Astrocyte of the hippocampus (primary cell): ENCODE measurements at places on chromosomes 7 and 10.
A peak's percentile ranks its signal among the peaks of the same experiment; 100 is the strongest.

GRCh38 chr7:24882989-24883621, 96.9 kb downstream of the OSBPL3 start:
- peak; percentile 78 for DNase-seq

- peak; percentile 91 for DNase-seq
Measured at GRCh38 chr10:88952647-88953111, at the start of gene ACTA2. Gene ACTA2 (minus strand): TSS chr10:88952773. CDS start chr10:88948930, 3,843 bp downstream.

DNA sequence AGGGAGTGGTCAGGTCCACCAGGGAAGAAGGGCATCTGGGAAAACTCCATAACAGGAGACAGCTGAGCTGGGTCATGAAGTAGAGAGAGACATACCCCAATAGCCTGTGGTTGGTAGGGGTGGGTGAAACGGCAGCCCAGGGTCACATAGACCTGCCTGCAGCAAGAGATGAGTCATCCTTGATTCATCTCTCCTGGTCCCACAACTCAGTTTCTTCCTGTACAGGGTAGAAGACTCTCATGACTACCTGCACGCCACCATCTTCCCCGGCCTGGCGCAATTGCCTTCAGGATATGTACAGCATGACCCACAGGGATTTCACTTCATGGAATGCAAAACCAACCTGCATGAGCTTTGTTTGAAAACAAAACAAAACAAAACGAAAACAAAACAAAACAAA, 45.1 kb upstream of the ADAM12 start:
- DNase-seq, result peak; percentile 16

- DNase-seq, result no peak
Measured at GRCh38 chr7:91247500-91247899, 16.7 kb upstream of the FZD1 start.

- DNase-seq, result no peak
Measured at GRCh38 chr10:3331690-3332230, 159.2 kb upstream of the PITRM1 start.

DNA sequence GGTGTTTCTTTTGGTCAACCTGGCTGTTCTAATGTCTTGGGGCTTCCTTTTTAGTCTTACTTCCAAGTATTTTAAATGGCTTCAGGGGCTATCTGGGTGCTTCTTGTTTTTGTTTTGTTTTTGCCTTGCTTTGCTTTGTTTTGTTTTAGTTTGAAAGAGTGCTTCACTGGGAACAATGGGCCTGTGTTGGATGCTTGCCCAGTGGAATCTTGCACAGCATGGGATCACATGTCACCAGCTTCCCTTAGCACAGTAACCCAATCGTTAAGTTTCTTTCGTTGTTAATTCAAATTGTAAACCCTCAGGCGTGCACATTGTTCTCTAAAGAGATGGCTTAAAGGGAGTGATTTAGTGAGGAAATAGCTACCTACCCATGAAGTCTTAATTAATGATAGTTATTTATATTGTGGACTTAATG, 8.9 kb downstream of the COL17A1 start:
- peak; percentile 77 for DNase-seq

DNA sequence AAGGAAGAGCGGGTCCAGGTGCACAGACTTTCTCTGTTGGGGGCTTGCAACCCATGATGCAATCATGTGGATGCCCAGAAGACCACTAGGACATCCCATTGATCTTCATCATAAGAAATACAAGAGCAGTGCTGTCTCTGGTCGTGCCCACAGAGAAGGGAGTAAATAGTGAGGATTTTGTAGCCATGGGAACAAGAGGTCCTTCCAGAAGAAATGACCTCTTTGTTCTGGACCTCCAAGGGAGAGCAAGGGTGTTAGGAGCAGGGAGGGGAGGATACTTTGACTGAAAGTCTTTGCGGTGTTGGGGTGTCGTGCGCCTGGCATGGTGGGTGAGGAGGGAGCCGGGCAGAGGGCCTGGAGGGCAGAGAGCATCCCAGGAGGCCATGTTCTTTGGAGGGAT, 55.0 kb upstream of the EN2 start:
- DNase-seq, result no peak

- no peak for DNase-seq
Measured at GRCh38 chr10:107033799-107034422, 130.6 kb downstream of the SORCS1 start.

GRCh38 chr7:26856176-26856985, 8.0 kb downstream of the SKAP2 start:
- no peak for DNase-seq

DNA sequence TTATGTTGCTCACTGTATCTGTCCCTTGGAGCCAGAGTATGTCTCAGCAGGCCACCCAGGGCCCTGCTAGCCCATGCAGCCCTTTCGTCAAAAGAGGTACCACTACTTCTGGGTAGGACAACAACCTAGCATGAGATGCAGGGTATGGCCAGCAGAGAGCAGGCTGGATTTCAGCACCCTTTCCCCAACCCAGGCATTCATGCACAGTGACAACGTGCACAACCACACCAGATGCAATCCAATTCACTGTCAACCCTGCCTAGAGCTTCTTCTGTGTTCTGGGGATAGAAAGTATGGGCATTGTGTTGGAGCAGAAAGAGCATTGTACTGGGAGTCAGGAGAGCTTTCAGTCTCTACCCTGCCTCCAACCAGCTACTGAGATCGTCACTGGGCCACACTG, 37.9 kb downstream of the JAZF1 start:
- DNase-seq, result no peak

DNA sequence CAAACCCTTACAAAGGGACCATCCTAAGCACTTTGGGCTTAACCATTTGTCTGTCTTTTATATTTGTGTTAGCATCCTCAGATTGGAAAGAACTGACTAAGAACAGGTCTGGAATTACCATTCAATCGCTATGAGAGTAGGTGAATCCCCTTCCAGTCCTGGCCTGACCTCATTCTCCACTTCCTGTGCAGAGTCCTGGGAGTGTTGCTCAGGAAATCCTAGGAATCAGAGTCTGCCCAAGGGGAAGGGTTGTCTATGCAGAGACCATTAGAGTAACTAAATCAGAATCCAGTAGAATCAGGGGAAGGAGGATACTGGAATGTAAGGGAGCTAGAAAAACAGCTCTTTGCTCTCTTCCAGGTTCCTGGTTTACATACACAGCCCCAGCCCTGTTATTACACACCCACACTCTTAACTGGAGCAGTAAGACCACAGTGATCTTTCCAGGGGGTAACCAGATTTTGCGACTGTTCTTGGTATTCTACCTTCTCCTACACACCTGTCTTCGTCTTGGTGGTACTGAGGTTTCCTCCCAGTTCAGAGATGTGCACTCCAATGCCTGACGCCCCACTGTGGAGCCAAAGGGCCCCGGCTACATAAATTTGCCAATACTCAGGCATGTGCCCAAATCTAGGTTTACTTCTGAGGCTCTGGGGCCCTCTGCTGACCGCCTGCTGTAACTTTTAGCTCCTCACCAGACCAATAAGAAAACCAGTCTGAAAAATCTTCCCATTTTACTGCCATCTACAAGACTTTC, 103.7 kb downstream of the RNF216 start:
- DNase-seq, result peak; percentile 83

DNA sequence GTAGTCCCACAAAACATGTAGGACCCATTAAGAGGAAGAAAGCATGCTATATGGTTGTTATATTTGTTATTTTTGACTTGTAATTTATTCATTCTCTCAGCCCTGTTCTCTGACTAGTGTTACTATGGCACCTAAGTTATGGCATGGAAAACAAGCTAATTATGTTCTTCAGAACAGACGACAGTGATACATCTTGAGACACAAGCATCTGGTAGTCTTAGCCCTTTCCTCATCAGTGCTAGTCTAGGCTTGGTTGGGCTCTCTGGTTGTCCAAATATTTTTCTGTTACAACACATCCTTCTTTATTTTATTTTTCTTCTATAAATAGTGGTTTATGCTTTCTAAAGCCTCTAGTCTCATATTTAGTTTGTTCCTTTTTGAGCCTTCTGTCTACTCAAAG, 308.3 kb upstream of the KAT6B start:
- no peak for DNase-seq

GRCh38 chr7:105270117-105270516, 118.6 kb downstream of the SRPK2 start:
- DNase-seq, result no peak

- peak; percentile 56 for DNase-seq
Measured at GRCh38 chr10:61608255-61609033, 54.3 kb upstream of the CABCOCO1 start.

DNA sequence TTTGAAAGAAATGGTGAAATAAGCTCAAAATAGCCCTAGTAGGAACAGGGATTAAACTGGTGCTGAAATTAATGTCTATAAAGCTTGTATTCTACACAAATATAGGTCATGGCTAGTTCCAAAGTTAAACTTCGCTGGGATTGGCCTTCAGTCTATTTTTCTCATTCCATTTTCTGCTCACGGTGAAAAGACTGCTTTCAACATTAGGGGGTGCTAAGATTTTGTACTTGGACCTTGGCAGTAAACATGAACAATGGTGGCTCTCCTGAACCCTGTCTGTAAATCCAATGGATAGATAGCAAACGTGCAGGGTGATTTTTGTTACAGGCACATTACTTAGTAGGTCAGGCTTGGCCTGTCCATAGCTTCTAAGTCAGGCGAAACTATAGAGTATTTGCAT, 36.0 kb upstream of the RSU1 start:
- DNase-seq, result peak; percentile 70

GRCh38 chr7:104640506-104640905, 312.1 kb downstream of the LHFPL3 start:
- DNase-seq, result no peak

DNA sequence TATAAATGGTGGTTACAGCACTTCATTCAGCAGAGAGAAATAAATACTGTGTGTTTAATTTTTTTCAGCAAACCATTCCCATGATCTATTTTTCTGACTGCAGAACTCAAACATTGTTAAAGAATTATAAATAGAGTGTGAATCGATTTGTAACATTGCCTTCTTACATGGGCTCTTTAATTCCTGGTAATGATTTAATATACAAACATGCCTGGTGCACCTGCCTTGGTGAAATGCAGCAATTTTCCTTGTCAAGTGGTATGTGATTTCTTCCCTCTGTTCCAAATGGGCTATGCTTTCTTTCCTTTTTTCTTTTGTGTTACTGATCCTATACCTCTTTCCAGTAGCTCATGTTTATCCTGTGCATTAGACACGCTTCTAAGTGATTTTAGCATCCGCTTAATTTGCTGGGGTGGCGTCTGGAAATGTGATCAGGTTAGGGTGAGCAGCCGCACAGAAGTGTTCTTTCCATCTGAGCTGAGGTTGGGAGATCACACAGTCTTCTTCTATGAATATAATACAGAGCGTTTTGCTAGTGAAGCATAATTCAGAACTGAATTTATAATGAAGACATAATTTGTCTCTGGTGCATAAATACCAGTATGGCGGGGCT, 94.3 kb upstream of the ITGB1 start:
- DNase-seq, result no peak

DNA sequence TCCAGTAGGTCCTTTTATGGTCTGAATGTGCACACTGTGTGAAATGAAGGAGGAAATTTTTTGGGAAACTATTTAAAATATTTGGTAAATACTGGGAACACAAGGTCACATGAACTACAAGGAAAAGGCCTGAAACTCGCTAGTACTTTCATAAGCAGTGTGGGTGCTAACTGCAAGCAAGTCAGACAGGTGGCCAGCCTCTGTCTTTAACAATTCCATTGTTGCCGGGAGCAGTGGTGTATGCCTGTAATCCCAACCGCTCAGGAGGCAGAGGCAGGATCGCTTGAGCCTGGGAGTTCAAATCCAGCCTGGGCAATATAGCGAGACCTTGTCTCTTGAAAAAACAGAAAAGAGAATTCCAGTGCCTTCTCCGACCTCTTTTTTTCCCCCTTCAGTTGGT, 37.5 kb downstream of the SMURF1 start:
- DNase-seq, result no peak

- DNase-seq, result no peak
Measured at GRCh38 chr10:80585812-80586211, 48.1 kb downstream of the SH2D4B start.

- DNase-seq, result no peak
Measured at GRCh38 chr10:89684604-89685003, 16.8 kb upstream of the KIF20B start.

DNA sequence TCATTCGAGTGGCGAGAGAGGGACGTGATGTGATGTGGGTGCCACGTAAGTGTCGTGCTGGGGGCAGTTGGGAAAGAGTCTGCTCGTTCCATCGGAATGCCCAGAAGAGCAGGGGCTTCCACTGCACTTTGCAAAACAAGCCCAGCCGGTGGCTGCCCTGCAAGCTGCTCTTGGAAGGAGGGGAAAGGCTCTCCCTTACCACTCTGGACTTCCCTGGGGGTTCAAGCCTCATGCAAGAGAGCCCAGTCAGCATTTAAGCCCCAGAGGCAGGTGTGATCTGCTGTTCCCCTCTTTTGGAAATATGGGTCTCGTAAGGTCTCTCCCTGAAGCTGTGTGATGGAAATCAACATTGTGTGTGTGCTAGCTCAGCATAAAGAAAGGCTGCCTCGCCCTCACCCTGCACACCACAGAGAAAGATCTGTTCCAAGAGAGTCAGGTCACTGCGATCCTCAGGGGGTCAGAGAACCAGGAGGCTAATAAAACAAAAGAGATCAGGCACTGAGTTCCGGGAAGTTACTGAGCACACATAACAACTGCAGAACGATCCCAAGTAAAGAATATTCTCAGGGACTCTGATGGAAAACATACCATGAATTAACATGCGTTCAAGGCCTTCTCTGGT, 212.5 kb downstream of the ADAM12 start:
- no peak for DNase-seq

DNA sequence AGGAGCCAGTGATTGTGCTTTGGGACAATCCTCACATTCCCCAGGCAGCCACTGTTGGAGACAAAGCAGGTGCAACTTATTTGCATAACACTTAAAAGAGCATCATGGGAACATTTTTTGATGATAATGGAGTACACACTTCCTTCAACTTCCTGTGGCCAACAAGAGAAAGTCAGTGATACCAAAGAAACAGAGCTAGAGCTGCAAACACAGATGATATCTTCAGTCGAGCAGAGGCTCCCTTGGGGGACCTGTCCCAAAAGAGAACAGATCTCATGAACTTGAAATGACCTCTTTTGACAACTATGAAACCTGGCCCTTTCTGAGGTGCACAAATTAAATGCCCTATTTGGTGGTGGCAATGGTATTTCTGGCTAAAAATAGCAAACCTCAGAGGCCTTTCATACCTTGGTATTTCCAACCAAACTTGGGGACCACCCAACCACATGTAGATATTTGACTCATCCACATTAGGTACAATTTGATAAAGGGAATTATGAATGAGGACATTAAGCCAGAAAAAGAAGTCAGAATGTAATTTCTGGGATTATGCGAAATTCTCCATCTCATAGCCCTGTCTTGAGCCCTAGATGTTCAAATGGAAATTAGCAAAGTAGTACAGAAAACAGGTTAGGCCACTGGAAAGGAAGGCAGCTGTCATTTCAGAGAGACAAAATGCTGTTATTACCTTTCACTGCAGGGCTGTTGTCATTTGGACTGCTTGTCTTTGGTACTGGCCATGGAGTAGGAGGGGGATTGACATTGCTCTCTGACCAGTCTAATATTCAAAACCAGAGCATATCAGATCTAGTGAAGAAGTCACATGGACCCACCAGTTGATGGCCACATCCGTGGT, 146.2 kb downstream of the ICA1 start:
- DNase-seq, result no peak

DNA sequence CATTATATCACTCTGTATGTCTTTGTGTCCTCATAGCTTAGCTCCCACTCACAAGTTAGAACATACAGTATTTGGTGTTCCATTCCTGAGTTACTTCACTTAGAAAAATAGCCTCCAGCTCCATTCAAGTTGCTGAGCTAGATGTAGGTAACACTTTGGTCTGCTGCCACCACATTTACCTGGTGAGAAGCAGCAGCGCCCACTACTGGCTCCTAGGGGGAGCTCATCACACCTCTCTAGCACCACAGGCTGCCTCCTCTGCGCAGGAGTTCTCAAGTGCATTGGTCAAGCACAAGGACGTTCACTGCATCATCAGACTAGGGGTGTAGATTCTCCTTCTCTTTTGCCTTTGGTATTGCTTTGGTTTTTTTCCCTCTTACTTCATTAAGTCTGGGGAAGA, 530.9 kb upstream of the AUTS2 start:
- DNase-seq, result peak; percentile 18
